Skin of body (tissue), 3 donors: ENCODE measurements at places on chromosomes 1 and 21. TPM values are rescaled to one million over a fixed set of nuclear protein-coding genes. Genes with fewer than 3 reads are reported as not detected.

DNA sequence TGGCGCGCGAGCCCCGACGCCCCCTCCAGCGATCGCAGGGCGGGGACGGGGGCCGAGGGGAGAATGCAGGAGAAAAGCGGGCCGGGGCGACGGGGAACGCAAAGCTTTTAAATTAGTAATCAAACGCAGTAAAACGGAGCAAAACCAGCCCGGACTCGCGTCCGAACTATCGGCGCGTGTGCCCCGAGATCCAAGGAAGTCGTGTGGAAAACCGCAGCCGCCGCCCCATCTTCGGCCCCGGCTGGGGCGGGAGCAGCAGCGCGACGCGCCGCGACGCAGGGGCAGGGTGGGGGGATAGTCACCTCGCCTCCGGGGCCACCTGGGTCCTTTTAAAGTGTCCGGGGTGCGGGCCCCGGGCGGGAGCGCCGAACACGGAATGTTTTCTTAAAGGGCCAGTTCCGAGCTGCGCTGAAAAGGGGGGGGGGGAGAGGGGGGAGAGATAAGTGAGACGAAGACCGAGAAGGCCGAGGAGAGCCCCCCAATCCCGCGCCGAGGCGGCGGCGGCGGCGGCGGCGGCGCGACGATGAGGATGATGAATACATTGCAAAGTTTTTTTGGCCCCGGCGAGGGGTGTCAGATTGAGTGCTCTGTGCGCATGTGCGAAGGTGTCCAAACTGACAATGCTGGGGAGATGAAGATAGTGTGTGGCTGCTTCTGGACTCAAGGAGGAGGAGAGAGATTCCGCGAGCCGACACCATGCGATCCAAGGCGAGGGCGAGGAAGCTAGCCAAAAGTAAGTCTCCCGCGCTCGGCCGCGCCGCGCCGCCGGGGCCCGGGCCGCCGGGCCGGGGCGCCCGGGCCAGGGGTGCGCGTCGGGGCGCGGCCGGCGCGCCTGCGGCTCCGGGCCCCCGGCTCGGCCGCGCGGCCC is at the start of gene PRDM16:
Gene PRDM16 (plus strand): TSS at position 640 of the 868 bp plus-strand sequence. CDS start 57 bp downstream, at position 697.
- no peak for DNase-seq

DNA sequence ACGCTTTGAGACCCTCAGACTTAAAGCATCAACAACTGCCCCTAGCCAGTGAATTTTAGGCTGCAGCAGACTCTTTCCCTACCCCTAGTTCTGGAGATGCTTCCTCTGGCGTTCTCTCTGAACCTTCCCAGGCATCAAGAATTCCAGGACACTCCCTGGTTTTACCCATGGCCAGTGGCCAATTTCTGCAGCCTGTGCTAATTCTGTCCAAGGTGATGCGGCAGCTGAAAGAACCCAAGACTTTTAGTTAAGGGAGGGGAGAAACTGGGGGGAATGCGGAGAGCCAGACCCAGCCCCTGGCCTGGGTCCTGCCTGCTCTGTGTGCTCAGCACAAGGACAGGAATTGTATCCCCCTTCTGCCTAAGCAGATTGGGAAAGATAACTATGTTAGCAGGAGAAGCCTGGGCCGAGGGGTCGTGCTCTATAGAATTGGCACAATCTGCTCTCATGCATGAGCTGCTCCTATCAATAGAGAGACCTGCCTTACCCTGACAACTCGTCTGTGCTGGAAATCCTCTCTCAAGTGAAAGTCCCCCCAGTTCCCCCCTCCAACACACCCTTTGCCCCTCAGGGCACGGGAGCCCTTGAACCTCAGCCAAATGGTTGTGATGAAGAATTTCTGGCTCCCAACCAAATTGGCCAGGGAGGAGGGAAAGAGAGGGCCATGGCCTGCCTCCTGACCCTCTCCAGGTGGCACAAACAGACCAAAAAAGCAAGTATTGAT is 5.4 kb upstream of the GJA8 start:
- DNase-seq: no peak

- peak; percentile 96 for DNase-seq
Measured at GRCh38 chr1:116690849-116691406, 23.4 kb upstream of the IGSF3 start.

DNA sequence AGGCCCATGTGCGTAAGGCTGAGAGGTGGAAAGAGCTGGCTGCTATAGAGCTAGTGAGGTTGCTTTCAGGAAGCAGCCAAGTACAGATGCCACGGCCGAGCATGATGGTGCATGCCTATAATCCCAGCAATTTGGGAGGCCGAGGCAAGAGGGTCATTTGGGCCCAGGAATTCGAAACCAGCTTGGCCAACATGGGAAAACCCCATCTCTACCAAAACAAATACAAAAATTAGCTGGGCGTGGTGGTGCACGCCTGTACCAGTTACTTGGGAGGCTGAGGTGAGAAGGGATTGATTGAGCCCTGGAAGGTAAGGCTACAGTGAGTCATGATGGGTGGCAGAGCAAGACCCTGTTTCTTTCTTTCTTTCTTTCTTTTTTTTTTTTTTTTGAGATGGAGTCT is 2.7 kb downstream of the CCDC24 start:
- no peak for DNase-seq

DNA sequence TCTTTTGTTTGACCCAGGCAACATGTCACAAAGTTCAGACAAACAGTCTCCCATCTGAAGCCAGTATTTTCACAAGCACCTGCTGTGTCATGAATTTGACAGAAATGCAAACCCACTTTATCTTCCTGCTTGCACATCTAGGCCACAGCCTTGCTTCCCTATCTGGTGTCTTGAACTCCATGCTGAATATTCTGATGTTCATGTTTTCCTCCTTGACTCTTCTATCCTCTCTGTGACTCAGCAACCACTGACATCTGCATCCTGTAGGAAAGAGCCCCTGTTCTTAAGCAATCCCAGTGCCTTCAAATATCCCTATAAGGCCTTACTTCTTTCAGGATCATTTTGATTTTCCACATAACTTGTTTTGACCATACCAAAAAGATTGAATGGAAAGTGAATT is 6.5 kb downstream of the CD55 start:
- DNase-seq: no peak

GRCh38 chr1:29122682-29123052 is 1.0 kb downstream of the TMEM200B start:
- peak; percentile 19 for DNase-seq

DNA sequence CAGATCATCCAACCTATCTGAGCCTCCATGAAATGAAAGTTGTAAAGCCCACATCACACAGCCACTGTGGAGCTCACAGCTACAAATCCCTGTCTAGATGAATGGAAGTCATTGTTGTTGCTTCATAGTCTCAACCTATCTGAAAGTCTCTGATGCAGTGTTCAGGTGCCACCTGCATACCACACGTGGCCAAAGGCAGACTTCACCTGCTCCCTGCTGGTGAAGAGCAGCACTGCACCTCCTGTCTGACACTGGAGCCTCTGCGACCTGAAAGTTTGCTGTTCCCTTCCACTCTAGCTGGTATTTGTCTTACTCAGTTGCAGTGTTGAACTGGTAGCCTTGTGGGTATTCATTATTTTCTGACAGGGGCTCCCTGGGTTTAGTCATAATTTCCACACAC is 18.4 kb downstream of the LORICRIN start:
- no peak for DNase-seq

DNA sequence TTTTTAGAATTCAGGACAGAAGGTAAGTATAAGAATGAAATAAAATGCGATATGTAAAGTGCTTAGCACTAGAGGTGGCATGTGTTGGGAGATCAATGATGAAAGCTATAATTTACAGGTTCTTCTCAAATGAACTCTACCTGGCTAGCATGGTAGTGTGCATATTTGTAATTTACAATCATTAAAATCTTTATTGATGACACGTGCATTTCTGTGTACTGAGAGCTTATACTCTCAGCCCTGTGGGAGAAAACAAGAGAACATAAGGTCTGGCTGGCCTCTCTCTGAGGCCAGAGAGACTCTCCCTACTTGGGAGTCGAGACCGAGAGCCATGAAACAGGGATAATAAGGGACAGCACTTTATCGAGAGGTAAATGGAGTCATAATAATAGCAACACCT is 76.4 kb downstream of the COLGALT2 start:
- DNase-seq: no peak

- DNase-seq: no peak
Measured at GRCh38 chr1:13797397-13797796, 97.4 kb downstream of the PRDM2 start.

DNA sequence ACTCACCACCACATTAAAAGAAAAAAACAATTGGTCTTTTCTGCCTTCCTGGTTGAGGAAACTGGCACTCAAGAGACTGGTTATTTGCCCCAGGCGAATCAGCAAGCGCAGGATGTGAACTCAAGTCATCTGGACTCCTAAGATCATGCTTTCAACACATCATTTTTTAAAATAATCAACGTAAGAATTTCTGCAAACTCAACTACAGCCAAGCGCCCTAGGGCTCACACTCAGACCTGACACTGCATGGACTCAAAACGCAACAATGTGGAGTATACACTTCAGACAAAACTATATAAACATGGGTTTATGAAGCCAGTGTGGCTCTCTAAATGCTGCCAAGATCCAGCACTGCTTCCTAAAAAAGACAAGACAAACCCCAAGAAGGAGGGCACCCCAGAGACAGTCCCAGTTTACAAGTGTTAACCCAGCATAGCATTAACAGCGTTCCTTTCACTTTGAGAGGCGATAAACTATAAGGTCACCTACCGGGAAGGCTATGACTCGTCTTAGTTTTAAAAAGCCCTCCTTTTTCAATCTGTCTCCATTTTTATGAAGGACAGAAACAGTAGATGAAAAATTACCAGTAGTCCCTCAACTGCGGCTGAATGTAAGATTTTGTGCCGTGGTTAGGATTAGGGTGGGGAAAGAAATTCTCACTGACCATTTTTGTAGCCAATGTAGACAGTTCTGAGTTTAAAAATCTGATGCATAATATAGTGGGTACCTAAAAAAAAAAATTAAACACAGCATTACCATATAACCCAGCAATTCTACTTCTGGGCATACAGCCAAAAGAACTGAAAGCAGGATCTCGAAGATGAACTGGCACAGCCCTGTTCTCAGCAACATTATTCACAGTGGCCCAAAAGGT is 54.8 kb downstream of the SIPA1L2 start:
- DNase-seq: no peak

GRCh38 chr1:65211331-65211730 is 63.3 kb downstream of the AK4 start:
- no peak for DNase-seq

DNA sequence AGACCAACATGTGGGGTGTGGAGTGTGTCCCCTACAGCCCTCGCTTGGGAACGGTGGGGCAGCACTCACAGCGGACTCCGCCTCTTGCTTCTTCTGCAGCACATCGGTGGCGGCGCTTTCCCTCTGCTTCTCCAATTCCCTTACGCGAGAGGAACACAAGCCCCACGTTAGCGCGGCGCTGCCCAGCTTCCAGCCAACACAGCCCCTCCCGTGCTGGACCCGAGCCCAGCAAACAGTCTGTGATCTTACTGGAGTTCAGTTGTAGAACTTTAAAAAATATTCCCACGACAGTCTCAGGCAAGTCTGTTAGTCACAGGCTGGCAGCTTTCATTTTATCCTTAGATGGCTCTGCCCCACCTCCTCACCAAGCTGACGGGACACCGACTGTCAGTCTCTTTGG is 13.6 kb downstream of the THAP3 start:
- no peak for DNase-seq

DNA sequence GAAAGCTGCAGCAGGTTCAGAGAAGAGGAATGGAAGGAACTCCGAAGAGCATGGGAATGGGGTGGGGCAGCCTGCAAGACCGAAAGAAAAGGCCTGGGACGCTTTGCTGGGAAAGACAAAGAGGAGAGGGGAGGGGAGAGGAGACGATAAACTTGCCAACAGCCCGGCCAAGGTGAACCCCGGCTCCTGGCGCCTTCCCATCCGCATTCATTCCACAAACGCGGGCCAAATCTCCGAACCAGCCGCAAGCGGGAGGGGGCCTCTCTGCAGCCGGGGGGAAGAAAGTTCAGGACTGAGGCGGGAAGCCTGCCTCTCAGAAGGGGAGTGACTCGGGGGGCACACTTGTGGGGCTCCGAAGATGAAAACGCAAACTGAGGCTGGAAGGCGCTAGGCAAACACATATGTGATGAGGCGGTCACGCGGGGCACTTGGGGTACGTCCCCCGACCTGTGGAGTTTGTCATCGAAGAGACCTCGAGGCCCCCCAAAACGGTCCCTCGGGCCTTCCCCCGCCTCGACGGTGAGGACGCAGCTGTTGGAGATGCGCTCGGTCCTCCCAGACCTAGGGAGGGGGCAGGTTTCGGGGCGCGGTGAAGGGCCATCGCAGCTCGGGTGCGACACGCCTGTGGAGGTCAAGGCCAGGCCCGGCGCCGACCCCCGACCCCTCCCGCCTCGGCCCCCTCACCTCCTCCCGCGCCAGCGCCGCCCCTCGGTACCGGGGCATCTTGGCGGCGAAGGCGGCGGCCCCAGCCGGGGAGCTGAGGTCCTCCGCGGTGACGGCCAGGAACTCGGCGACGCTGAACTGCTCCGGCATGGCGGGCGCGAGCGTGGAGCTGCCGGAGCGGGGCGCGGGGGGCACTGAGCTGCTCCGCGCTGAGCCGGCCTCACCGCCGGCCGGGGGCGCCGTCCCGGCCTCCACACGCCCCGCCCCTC is at the start of gene ASAP3:
Gene ASAP3 (minus strand): TSS at position 859 of the 932 bp plus-strand sequence. CDS start 46 bp downstream, at position 813.
- DNase-seq: peak; percentile 62

GRCh38 chr1:75616436-75617433 is 5.8 kb upstream of the SLC44A5 start:
- no peak for DNase-seq

DNA sequence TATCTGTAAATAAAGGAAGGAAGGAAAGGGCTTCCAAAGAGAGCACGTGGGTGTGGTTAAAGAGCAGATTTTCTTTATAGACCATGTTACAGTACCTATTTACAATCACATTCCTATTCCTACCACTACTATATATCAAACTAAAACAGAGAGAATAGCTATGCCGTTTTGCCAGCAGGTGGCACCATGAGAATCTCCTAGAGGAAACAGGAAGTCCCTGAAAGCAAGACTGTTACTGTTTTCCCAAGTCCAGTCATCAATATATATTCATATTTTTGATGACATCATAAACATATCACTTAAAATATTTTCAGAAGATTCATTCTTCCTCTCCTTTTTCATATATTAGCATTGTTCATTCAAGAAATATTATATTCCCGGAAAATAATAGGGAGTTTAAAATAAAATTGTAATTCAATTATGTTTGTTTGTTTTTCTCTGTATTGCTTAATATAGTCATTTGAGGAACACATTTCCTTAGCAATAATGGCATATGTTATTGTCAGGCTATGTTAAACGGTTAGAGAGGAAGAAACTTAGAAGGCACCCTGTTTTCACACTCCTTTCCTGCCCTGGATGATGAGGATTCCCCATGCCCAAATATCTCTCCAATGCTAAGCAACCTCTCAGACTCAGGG is 6.6 kb downstream of the CCDC190 start:
- DNase-seq: peak; percentile 8

GRCh38 chr1:246534114-246534513 is 27.0 kb upstream of the SMYD3 start:
- DNase-seq: no peak

Gene PACC1
- total RNA-seq: 4.8 TPM

Gene APCS
- total RNA-seq: not detected

Gene GJC2
- total RNA-seq: 1.2 TPM

Gene E2F2
- 8.1 TPM for total RNA-seq

Gene RNU1-3
- total RNA-seq: 34,682 TPM

Gene KIF26B
- 5.8 TPM for total RNA-seq

Gene BEND5
- total RNA-seq: 12.5 TPM

Gene PM20D1
- total RNA-seq: 0.39 TPM

Gene PKNOX1
- 14.7 TPM for total RNA-seq

Gene PLD5
- total RNA-seq: 0.39 TPM
